LoVo (cell line): ENCODE measurements at places on chromosomes 2 and 18.
A peak's percentile ranks its signal among the peaks of the same experiment; 100 is the strongest.

DNA sequence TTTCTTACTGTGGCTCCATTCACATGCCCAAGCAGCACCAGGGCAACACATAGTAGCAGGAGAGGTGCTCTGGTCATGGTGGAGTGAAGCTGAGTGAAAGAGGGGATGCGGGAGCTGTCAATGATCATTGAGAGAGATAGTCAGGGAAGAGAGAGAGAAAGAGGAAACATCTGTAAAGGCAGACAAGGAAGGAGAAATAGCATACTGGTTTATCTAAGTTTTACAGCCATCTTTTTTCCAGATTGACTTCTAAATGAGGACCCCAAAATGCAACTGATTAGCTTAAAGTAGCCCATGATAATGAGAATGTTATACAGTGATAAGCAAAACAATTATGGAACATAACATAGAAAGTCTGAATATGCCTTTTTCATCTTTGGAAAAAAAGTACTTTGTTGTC, at the start of gene C2orf66:
TSS of gene C2orf66 (minus strand) at position 96 of the 400 bp plus-strand sequence. CDS start at position 77, 19 bp downstream.
- no peak for DNase-seq

DNA sequence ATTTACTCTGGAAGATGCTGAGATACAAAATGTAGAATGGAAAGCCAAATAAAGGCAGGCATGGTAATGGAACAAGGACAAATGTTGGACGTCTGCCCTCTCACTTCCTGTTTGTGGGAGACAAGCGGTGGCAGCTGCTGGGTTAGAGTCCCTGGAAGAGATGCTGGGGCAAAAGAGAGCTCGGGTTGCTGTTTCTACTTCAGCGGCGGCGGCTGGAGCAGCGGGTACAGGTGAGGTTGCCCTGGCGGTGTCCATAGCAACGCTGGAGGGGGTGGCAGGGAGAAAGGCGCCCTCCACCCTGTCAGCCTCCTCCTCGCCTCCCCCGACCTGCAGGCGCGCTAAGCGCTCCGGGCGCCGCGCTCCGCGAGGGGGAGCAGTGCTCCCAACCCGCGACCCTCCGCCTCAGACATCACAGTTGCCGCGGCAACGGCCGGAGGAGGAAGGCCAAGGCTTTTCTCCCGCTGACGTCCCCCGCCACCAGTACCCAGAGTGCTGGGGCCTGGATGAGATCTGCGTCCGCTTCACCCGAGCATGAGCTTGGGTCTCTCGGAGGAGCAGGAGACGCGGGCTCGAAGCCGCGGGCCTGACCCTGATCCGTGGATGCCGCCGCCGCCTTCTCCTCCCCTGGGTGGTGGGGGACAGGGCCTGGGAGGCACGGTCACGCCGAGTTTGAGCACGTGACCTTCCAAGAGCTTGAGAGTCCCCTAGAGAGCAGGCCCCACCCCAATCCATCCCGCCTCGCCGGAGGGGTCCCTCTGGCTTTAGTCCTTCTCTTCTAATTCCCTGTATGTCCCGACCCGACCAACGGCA, 65.6 kb downstream of the NOL4 start:
- DNase-seq = no peak

GRCh38 chr18:58288921-58289797, 245.1 kb downstream of the NEDD4L start:
- DNase-seq = no peak

GRCh38 chr2:217228732-217229131, 368.9 kb upstream of the TNP1 start:
- DNase-seq = no peak

GRCh38 chr18:66826211-66826610, 222.3 kb upstream of the CDH19 start:
- DNase-seq = no peak

DNA sequence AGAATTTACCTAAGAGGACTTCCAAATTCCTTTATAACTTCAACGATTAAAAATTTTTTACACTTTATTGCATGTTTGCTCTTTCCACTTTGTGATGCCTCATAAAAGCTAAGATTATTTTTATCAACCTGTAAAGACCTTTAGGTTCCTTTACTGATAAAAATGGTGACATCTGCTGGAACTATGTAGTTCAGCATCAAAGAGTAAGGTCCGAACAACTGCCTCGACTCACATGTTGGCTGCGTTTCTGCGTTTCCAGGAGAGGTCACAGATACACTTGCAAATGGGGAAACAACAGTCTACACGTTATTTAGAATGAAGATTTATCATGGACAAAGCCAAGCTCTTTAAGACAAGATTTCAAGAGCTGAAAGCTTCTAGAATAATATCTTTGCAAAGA, 18.8 kb upstream of the TMX3 start:
- no peak for DNase-seq

- no peak for DNase-seq
Measured at GRCh38 chr2:206225435-206226232, 48.8 kb upstream of the ZDBF2 start.

DNA sequence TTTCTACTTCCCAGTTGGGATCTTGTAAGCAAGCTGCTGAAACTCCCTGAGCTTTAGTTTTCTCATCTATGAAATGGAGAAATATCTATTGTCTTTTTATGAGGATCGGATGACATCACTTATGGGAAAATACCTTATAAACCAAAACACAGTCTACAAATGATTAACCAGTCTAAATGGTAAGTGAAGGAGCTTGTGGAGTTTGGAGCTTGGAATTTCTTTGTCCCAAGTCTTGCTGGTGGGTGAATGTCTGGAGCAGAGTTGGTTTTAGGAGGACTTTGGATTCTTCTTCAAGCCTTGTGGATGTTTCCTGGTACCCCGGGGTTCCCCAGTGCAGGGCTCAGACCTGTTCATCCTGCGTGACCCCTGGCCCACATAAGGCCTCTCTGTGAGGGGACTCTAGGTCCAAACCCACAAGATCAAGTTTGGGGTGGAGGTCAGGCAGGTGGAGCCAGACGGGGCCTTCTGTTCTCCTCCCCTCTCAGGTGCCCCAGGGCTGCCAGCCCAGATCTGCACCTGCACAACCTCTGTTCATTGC, 43.2 kb downstream of the FOSL2 start:
- DNase-seq = peak; percentile 83

- no peak for DNase-seq
Measured at GRCh38 chr2:28400419-28400818, 7.8 kb downstream of the FOSL2 start.

DNA sequence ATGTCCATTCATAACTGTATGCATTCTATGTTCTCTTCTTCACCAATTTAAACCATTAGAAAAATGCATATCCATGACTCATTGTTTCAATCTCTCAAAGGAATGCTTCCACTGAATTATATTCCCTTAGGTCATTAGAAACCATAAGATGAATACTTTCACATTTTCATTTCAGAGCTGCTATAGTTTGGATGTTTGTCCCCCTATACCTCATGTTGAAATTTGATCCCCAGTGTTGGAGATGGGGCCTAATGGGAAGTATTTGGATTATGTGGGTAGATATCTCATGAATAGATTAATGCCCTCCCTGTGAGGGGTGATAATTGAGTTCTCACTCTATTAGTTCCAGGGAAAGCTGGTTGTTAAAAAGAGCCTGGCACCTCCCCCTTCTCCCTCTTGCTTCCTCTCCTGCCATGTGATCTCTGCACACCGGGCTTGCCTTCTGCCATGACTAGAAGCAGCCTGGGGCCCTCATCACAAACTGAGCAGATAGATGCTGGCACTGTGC, 35.7 kb downstream of the THUMPD2 start:
- no peak for DNase-seq

DNA sequence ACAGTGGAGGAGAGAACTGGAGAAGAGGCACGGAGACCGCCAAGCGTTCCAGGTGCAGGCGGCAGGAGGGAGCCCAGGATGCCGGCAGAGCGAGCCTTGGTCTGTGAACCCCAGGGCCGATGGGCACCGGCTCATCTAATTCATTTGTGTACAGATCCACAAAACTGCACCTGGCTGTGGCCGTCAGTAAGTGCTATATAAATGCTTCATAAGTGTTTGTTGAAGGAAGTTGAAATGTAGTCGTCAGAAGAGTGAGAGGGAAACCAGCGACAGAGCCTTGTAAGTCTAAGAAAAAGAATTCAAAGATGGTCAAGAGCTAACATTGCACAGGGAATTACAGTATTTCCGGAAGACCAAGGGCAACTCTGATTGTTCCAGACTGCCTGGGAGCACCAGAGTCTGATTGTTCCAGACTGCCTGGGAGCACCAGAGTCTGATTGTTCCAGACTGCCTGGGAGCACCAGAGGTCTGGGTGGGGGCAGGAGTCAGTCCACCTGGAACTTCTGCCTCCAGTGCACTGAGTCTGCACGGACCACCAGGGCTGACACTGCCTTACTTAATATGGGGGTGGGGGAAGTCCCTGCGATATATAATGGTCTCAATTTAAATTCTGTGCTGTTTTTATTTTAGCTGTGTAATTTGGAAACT, 112.3 kb downstream of the BCL2 start:
- DNase-seq = no peak

DNA sequence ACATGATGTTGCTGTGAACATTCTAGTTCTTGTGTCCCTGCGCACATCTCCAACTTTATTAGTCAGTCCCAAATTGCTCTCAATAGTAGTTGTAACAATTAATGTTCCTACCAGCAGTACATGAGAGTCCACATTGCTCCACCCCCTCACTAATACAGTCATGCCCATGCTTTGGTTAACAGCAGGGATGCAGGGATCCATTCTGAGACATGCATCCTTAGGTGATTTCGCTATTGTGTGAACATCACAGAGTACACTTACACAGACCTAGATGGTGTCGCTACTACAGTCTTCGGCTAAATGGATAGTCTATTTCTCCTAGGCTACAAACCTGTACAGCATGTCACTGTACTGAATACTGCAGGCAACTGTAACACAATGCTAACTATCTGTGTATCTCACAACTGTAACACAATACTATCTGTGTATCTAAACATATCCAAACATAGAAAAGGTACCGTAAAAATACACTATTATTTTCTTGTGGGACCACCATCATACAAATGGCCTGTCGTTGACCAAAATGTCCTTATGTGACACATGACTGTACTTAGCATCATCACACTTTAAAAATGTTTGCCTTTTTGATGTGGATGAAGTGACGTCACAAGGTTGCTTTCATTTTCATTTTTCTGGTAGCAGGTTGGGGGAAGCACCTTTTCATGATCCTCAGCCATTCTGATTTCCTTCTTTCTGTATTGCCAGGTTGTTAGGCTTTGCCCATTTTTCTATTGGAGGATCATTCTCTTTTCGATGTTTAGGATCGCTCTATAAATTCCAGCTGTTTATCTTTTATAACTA, 82.9 kb upstream of the RNF152 start:
- no peak for DNase-seq

- no peak for DNase-seq
Measured at GRCh38 chr2:55232863-55233657, 572 bp downstream of the RPS27A start.

GRCh38 chr2:231714639-231715498, 6.5 kb downstream of the PTMA start:
- DNase-seq = peak; percentile 69

- DNase-seq = no peak
Measured at GRCh38 chr2:182319556-182320505, 107.0 kb downstream of the PDE1A start.

- no peak for DNase-seq
Measured at GRCh38 chr18:78672862-78673446, 306.7 kb upstream of the SALL3 start.

DNA sequence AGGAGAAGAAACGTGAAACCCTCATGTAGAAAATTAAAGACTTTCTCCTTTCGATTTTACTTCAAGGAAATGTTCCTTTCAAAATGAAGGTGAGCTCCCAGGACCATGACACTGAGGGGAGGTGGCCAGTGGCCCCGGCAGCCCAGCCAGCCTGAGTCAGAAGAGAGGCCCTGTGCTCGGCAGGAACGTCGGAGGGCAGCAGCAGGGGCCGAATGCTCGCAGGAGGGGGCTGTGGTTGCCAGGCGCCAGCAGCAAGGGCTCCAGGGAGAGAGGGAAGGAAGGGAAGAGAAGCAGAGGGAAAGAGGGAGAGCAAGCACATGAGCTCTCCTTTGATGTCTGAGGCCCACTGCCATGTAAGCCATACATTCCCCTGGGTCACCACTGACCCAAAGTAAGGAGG, 73.3 kb upstream of the ACKR3 start:
- DNase-seq = no peak

- no peak for DNase-seq
Measured at GRCh38 chr2:188664416-188664815, 309.8 kb upstream of the COL3A1 start.

GRCh38 chr2:212408524-212408923, 130.1 kb downstream of the ERBB4 start:
- no peak for DNase-seq

GRCh38 chr18:58180738-58181353, 136.8 kb downstream of the NEDD4L start:
- peak; percentile 63 for DNase-seq

DNA sequence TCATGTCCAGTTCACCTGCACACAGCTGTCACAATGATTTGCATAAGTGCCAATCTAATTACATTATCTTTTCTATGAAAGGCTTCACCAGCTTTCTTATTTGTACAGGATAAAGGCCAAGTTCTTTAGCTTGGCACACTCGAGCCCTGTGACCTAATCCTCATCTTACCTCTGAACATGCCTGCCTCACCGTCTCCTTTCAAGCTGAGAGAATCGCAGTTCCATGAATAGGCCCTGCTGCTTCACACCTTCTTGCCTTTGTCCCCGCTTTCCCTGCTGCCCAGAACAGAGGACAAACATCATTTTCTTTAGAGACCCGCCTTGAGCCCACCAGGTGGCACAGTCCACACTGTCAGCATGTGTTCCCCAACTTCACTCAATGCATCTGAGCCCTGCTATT, 1094.7 kb downstream of the BCL11A start:
- DNase-seq = no peak

- DNase-seq = no peak
Measured at GRCh38 chr2:160288324-160288723, 88.3 kb upstream of the ITGB6 start.

DNA sequence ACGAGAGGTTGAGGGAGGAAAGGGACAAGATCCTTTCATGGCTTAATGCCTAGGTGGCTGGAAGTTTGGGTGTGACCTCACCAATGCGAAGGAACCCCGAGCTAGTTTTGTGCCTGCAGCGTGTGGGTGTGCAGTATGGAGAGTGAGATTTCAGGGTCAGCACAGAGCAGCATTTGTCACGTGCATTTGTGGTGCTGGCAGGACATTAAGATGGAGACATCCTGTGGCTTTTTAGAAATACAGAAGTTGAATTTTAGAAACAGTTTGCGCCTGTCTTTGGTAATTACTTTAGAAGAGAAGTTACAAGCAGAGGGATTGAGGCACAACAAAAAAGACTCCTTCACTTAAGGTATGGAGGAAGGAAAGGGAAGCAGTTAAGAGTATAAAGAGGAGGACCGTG, 258.2 kb upstream of the THUMPD2 start:
- DNase-seq = no peak

DNA sequence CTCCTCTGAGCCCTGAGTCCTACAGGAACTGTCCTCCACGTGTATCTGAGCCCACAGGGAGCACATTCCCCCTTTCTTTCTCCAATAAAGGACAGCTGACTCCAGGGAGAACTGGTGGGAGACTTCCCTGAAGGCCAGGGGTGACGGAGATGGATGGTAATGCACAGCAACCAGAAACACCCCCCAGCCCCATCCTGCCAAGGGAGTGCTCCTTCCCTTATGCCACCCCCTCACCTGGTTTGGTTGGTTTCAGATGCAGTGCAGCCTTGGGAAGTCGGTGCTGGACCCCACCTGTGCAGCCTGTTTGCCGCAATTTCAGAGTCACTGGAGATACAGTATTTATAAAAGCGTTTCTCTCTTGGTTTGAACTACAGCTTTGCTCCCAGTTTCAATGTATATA, 24.0 kb downstream of the GPR55 start:
- no peak for DNase-seq
